HS-27A (cell line): ENCODE measurements at places on chromosomes 11 and 22.

DNA sequence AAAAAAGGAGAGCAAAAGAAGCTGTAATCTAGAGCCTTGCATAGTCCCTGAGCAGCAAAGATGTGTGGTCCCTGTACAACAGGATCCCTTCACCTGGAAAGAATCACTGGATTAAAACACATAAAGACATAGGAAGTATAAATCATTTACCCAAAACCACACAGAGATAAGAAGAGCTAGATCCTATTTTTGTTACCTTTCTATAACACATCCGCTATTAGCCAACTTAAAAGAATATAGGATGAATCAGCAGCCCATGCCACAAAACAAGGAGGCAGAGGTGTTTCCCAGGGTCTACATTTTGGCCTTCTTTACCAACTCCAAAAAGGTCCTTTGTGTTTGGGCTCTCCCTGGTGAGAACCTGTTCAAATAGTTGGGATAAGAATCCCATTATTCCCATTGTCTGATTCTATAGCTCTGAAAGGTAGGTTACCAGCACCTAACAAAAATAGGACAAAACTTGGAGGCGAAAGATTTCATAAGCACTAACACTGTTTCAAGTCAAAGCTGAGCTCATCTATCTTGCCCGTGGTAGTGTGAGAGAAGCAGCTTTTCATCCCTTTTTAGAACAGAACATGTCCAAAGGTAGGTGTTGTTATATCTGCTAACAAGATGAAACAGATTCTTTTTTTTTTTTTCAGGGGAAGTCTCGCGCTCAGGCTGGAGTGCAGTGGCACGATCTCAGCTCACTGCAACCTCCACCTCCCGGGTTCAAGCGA lies 26.8 kb downstream of the PAK1 start:
- DNase-seq = no peak

DNA sequence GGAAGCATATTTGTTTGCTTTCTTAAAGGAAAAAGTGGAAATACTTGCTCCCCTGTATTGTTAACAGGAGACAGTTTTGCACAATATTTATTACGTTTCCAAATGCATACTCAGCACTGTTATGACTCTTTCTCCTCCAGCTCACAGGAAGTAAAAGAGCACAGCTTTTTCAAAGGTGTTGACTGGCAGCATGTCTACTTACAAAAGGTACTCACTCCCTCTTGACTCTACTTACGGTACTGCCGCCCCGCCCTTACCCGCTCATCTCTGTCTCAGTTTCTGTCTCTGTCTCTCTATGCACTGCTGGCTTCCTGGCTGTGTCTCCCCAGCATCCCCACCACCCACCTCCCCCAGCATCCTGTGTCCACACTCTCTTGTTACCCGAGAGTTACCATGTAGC lies 32.2 kb upstream of the MYO18B start:
- no peak for DNase-seq

- no peak for DNase-seq
Observed at GRCh38 chr22:28171115-28171514, 252.1 kb upstream of the PITPNB start.

DNA sequence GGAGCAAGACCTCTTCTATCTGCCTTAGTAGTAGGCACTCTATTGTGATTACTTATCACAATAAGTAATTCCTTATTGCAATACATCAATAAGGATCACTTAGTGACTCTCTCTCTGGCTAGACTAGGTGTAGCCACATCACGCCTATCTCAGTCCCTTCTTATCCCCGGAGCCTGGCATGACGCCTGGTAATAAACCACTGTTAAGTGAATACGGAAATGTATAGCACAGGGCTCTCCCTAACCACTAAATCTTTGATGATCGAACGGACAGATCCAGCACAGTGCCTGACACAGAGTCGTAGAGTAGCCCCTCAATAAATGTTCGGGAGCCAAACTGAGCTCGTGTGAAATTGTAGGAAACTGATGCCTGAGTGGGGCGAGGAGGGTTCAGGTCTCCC lies 143.3 kb downstream of the FBXO7 start:
- DNase-seq = no peak

GRCh38 chr22:33897448-33897835 lies 22.8 kb downstream of the LARGE1 start:
- DNase-seq = no peak

- no peak for DNase-seq
Observed at GRCh38 chr11:68160100-68160695, 39.0 kb upstream of the CHKA start.

GRCh38 chr11:46958777-46959176 lies 22.2 kb downstream of the CSTPP1 start:
- no peak for DNase-seq

DNA sequence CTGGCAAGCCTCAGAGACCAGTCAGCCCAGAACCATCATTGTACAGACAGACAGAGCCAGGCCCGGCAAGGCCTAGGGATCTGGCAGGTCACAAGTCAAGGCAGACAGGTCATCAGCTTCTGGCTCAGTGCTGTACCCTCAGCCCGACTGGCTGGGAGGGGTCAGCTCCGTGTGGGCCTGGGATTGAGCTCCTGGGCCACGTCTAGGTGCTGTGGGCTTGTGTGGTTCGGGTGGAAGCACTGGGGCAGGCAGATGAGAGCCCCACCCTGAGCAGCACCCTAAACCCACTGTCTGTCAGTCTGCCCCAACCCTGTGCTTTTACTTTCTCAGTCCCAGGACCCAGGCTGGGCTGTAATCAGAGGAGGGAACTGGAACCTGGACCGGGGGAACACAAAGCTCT lies 26.9 kb upstream of the P2RY2 start:
- DNase-seq = no peak

GRCh38 chr22:50568626-50569025 lies 5.9 kb upstream of the SYCE3 start:
- DNase-seq = no peak

GRCh38 chr11:34030382-34030781 lies 21.1 kb upstream of the CAPRIN1 start:
- DNase-seq = no peak

- DNase-seq = no peak
Observed at GRCh38 chr11:134994431-134994830, 582.4 kb upstream of the B3GAT1 start.

DNA sequence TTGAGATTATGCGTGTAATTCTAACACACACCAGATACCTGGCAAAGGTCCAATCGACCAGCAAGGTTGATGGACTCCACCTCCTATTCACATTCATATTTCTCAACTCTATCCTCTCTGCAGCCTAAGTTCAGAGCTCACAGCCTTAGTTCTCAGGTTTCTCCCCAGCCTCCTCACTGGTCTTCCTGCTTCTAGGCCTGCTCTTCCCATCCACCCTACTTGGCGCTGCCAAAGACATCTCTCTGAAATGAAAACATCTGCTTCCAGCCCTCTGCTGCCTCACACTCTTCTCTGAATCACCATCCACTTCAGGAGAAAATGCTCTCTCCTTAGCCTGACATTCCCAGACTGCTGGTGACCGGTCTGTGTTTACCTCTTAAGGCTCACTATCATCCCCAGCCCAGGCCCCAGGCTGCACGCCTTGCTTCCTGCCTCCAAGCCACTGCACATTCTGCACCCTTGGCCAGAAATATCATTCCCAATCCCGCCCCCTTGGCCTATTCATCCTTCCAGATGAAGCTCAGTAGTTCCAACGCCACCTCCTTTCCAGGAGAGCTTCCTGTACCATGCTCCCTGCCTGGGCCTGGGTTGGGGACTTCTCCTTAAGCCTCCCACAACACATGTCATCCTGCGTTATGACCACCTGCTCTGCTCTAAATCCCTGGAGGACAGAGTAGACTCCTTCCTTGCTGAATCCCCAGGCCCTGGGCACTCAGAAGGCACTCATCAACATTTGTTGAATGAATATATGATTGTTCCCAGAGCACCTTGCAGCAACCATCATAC lies 3.5 kb downstream of the ARRB1 start:
- DNase-seq = no peak

DNA sequence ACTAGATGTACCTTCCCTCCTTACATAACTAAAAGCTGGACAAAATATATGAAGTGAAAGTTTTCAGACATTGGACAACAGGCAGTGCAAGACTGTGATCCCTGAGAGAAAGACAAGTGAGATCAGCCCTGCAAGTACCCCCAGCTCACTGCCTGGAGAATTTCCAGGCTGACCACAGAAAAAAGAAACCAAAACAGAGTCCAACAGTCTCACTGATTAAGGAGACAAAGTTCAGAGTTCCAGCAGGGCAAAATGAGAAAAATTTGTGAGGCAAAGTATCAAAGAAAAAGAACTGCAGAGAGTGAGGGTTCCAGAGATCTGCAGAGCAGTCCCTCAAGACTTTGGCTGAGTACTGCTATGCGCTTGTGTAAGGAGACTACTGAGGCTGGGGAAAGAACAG lies 47.3 kb upstream of the TMEM45B start:
- DNase-seq = no peak
